ENCODE measurements at places on chromosomes 2 and 18.

DNA sequence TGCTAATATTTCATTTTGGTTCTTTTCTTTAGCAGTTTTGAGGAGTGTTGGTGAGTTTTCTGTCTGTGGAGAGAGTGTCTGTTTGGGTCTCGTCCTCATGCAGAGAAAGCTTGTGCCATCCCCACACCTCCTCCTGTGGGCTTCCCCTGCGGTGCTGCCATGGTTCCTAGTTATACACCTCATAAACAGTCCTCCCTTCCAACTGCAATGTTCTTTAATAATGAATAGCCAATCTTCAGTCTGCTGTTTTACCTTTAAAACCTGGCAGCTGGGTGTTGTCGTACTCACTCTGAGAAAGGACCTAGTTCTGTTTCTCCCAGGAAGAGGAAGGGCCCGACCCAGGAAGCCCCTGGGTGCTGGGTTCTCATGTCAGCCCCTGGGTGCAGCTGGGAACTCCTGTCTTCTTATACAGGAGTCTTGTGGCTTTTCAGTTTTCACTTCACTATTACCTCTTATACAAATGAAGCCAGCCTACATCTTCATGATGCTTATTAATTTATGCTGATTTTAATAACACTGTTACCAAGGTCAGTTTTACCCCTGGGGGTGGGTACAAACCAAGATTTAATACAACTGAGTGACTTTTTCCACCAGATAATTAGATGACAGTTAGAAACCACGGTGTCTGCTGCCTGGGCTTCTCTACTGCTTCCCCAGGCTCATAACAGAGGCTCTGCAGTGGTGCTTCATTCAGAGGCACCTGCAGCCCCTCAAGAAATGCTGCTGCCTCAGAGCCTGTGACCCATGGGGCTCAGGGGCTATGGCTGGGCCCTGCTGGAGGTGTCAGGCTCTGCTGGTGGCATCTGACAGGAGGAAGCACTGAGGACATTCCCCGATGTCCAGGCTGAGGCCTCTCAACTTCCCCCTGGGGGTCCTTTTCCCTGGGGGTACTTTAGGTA lies 59.1 kb downstream of the COA5 start:
- DNase-seq = no peak

DNA sequence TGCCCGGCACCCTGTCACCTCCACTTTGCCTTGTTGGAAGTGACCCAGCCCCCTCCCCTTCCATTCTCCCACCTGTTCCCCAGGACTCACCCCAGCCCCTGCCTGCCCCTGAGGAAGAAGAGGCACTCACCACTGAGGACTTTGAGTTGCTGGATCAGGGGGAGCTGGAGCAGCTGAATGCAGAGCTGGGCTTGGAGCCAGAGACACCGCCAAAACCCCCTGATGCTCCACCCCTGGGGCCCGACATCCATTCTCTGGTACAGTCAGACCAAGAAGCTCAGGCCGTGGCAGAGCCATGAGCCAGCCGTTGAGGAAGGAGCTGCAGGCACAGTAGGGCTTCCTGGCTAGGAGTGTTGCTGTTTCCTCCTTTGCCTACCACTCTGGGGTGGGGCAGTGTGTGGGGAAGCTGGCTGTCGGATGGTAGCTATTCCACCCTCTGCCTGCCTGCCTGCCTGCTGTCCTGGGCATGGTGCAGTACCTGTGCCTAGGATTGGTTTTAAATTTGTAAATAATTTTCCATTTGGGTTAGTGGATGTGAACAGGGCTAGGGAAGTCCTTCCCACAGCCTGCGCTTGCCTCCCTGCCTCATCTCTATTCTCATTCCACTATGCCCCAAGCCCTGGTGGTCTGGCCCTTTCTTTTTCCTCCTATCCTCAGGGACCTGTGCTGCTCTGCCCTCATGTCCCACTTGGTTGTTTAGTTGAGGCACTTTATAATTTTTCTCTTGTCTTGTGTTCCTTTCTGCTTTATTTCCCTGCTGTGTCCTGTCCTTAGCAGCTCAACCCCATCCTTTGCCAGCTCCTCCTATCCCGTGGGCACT lies 4.5 kb downstream of the RETREG2 start:
- DNase-seq = no peak

DNA sequence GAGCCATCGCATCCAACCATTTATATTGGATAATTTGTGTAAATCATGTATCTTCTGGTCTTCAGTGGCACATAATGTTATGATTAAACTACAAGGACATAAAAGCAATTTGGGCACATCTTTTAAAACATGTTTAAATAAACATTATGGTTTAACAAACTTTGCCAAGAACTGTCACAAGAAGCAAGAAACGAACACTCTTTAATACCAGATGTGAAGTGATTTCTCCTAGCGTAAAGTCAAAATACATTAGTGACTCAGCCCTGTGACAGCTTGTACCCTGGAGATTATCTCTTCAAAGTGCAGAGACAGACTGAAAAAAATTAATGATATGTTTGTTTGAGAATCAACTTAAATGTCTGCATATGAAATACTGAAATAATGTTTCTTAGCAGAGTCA lies 39.9 kb downstream of the DSEL start:
- no peak for DNase-seq

- no peak for DNase-seq
Measured at GRCh38 chr2:239608260-239608659, 207.4 kb upstream of the HDAC4 start.

DNA sequence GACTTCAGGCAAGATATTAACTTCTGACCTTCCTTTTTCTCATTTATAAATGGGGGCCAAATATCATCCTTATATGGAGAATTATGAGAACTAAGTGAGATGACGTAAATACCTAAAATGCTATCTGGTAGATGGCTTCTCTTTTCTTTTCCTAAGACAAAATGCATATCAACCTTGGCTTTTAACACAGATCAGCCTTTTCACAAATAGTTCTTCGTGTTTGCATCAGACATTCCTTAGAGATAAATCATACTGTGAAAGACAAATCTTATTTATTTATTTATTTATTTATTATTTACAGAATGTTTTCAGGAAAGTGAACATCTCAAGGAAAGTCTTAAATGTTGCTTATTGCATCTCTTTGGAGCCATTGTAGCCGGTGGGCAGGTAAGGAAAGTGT lies 62.8 kb downstream of the NBEAL1 start:
- DNase-seq = no peak

GRCh38 chr18:9719421-9719981 lies 11.4 kb downstream of the RAB31 start:
- no peak for DNase-seq

DNA sequence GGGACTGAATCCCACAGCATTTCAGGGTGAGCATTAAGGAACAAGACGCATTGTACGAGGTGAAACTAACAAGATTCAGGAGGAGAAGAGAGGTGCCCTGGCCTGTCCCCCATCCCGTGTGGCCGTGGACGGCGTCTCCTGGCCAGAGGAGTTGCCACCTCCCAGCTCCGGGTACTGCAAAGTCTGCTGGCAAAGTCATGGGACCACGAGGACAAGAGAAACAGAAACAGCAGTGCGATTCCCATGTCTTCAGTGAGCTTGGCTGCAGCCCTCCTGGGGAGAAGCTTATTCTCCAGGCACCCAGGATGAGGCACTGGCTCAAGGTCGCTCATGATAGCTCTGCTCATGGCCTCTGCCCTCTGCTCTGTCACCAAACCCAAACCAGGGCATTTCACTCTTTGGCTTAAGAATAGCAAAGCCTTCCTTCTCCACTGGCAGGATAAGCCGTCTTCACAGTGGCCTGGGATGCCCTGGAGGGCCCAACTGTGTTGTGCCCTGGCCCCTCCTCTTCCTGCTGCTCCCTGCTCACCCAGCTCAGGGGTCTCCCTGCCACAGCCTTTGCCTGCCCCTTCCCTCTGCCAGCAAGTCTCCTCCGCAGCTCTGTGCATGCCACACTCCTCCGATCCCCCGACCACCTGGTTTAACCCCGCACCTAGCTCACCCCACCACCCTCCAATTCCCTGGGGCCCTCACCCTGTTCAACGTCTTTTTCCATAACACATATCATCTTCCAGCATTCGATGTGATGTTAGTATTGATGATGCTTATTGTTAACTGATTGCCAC lies 144.8 kb downstream of the PXDN start:
- no peak for DNase-seq

DNA sequence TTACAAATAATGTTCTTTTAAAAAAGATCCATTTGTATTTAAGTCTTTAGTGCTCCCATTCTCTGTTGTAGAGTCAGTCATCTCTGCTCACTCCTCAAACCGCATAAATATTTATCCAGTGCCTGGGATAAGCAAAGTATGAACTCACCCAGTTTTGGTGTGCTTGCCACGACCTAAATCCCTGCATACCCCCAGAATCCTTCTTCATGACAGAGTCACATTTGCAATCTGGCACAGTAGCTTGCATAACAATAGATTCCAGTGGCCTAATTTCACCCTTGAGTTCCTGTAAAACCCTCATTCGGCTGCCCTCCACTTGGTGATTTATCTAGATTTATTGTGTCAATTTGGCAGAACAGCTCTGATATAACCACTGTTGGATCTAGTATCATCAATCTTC lies 92.9 kb downstream of the DTNA start:
- DNase-seq = no peak

DNA sequence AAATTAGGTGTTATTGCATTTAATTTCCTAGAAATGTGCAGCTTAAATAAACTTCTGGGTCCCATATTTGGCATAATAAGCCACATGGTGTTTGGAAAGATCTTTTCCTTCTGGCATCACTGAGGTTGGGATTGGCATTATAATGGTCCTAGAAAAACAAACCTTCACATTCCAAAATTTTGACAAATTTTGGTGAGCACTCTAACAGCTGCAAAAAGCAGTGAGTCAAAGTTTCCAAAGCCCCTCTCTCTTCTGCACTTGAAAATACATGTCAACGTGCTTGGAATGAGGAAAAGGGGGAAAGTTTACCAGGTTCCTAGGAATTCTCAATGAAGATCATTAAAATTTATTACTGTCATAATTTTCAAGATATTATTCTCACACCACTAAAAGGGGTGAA lies 77.8 kb upstream of the STK17B start:
- no peak for DNase-seq

GRCh38 chr18:30387401-30387800 lies 655.1 kb downstream of the DSC3 start:
- no peak for DNase-seq

- DNase-seq = no peak
Measured at GRCh38 chr2:37636381-37637066, 34.9 kb downstream of the CDC42EP3 start.

GRCh38 chr2:209002054-209002453 lies 421.8 kb upstream of the MAP2 start:
- DNase-seq = no peak

- no peak for DNase-seq
Measured at GRCh38 chr2:26455670-26456439, 22.1 kb downstream of the OTOF start.

DNA sequence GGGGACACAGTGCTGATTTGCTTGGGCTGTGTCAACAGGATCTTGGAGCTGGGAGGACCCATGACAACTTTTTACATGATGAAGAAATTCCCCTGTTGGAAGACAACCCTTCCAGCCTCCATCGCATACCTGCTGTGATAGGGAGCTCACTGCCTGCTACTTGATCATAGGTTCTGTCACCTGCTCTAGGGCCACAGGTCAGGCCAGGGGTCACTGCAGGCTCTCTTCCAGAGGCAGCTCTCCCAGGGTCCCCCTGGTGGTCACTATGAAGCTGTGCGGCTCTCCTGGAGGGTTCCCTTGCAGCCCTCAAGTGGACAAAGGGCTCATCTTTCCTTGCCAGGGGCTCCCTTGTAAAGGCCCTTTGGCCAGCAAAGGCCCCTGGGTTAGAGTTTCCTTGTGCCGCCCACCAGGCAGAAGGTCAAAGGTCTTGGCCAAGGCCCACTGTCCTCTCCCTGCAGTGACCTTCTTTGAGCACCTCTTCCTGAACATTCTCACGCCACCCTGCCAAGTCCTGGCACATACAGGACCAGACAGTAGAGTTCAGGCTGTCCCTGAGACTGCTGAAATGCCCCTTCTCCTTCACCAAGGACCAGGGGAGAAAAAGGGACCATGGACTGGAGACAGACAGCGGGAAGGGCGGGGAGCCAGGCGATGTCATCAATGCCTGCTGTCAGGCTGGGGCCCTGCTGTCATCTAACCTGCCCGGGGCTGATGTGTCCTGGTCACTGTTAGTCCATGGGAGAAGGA lies 345.1 kb downstream of the DYSF start:
- DNase-seq = peak; percentile 50

GRCh38 chr2:145652036-145652435 lies 1132.1 kb upstream of the ZEB2 start:
- no peak for DNase-seq

DNA sequence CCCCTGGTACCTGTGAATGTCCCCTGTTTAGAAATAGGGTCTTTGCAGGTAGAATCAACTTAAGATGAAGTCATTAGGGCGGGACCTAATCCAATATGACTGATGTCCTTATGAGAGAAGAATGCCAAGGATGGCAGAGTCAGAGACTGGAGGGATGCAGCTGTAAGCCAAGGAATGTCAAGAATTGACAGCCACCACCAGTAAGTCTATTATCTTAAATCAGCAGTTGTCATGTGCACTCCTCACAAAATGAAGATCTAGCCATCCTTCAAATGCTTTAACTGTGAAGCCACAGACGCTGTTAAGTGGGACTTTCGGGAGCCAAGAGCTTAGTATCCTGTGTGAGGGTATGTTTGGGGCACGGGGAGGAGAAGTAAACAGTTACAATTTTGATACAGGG lies 83.2 kb downstream of the ITGA4 start:
- DNase-seq = no peak

- no peak for DNase-seq
Measured at GRCh38 chr18:36704156-36704555, 124.6 kb downstream of the TPGS2 start.

GRCh38 chr2:156896294-156896693 lies 361.2 kb upstream of the GALNT5 start:
- peak; percentile 3 for DNase-seq

- DNase-seq = no peak
Measured at GRCh38 chr2:27738349-27739057, 33.0 kb upstream of the MRPL33 start.

DNA sequence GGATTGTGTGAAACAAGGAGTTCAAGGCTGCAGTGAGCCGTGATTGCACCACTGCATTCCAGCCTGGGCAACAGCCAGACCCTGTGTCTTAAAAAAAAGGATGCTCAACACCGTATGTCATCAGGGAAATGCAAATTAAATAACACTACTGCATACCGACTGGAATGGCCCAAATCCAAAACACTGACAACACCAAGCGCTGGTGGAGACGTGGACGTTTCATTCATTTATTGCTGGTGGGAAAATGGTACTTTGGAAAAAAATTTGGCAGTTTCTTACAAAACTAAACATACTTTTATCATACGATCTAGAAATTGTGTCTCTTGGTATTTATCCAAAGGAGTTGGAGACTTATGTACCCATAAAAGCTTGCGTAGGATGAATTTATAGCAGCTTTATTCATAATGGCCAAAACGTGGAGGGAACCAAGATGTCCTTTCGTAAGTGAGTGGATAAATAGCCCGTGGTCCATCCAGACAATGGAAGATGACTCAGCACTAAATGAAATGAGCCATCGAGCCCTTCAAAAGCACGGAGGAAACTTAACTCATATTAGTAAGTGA lies 24.2 kb downstream of the NEU4 start:
- DNase-seq = no peak

- DNase-seq = no peak
Measured at GRCh38 chr2:200092235-200092634, 136.9 kb downstream of the MAIP1 start.

- no peak for DNase-seq
Measured at GRCh38 chr2:133054297-133054696, 384.3 kb upstream of the LYPD1 start.

- DNase-seq = no peak
Measured at GRCh38 chr18:5052491-5052890, 144.6 kb downstream of the AKAIN1 start.

GRCh38 chr2:215793747-215794595 lies 219.4 kb downstream of the MREG start:
- DNase-seq = no peak

- DNase-seq = no peak
Measured at GRCh38 chr2:151904807-151905206, 76.6 kb upstream of the ARL5A start.

GRCh38 chr2:38495880-38496279 lies 106.8 kb downstream of the HNRNPLL start:
- DNase-seq = no peak
